ENCODE measurements at places on chromosomes 1 and 21. TPM values are rescaled to one million over a fixed set of nuclear protein-coding genes. Genes with fewer than 3 reads are reported as not detected.

DNA sequence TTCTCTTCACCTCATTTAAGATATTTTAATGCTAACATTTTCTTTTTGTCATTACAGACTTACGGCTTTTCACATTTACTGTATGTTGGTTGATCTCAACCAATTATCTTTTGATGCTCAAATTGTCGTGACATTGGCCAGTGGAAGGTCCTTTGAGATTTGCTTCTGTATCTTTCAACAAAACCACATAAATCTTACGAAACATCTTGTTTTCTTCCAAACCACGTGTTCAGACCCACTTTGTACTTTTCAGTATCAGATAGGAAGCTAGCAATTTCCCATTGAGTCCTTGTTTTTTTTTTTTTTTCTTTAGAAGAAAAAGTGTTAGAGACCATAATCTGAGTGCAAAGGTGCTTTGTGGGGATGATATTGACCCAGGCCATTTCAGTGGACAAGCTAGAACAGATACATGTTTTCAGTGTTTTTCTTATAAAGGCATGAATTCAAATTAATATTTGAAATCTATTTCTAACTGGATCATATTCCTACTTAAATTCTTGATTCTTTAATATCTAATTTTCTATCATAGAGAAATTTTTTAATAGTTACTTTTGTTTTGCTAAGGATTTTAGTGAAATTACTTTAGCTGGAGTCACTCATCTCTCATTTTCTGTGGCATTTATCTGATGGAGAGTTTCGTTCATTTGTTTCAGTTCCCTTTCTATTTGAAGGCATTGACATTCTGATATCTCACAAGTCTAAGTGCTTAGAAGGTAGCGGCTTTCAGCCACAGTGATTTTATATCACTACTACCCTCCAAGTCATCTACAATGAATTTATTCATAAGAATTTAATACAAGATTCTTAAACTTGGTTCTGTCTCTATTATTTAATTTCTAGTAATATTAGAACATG, 26.7 kb downstream of the ATG4C start:
- no peak for DNase-seq

- peak; percentile 87 for DNase-seq
Observed at GRCh38 chr1:161946071-161946987, 77.3 kb downstream of the OLFML2B start.

- no peak for DNase-seq
Observed at GRCh38 chr1:159902541-159902940, 2.6 kb upstream of the CFAP45 start.

GRCh38 chr1:201309416-201309815, 26.1 kb downstream of the PKP1 start:
- DNase-seq = peak; percentile 83

DNA sequence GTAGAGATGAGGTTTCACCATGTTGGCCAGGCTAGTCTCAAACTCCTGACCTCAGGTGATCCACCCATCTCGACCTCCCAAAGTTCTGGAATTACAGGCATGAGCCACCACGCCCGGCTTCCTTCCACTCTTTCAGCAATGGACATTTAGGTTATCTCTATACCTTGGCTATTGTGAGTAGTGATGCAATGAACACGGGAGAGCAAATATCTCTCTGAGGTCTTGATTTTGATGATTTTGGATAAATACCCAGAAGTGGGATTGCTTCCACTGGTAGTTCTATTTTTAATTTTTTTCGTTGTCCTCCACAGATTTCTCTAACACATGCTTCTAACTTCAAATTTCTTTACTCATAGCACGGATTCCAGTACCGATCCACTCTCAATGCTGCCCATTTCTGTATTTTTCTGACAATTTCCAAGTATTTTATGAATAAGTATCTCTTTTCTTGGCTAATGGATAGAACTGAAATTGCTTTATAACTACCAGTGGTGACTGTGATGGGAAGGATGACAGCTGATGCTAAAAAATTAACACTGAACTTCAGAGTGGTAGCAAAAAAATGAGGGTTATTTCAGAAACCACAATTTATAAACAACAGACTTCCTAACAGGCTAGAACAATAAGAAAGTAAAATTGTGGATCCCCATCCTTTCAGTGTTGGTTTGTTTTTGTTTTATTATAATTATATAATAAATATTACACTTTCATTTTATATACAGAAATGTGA, 327.5 kb upstream of the RUNX1 start:
- DNase-seq = no peak

GRCh38 chr21:19830446-19830845, 1167.8 kb upstream of the NCAM2 start:
- DNase-seq = no peak

GRCh38 chr1:203702130-203702577, 62.8 kb upstream of the LAX1 start:
- peak; percentile 73 for DNase-seq

DNA sequence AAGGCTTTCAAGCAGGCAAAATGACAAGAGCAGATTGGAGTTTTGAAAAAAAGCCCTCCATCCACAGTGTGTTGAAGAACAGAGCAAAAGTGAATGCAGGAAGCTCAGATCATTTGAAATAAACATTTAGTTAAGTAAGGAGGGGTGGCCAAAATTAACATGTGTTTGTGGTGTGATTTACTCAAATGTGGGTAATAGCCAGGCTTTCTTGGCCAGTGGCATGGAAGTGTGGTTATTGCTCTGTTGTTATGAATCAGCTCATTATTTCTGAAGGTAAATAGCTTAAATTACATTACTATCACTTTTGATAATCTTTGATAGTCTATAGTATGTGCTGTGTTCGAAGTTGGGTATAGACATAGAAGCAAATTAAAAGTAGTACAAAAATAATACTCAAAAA, 485.9 kb downstream of the LMO4 start:
- no peak for DNase-seq

DNA sequence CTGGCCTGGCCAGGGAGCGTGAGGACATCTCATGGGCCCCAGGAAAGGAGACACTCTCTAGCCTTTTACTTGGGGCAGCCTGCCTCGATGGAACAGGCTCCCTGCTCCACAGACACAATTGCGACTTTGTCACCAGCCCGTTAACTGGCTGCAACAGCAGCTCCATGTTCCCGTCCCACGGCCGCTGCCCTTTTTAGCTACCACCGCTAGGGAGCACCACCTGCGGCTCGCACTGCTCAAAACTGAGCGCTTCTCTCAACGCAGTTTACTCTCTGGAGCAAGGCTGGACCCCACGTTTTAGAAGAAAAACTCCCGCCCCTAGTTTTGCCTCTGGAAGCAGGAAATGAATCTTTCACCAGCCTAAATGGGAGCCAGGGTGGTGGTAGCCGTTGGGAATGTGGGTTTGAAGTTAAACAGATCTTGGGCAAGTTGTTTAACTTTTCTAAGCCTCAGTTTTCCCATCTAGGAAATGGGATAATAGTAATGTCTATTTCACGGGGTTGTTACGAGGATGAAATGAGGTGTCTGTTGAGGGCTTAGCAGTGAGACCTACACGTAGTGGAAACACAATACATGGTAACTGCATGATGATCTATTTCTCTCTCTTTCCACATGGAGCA, 3.5 kb upstream of the LRRC38 start:
- no peak for DNase-seq

- DNase-seq = peak; percentile 43
Observed at GRCh38 chr1:31593770-31594632, 17.7 kb downstream of the TINAGL1 start.

DNA sequence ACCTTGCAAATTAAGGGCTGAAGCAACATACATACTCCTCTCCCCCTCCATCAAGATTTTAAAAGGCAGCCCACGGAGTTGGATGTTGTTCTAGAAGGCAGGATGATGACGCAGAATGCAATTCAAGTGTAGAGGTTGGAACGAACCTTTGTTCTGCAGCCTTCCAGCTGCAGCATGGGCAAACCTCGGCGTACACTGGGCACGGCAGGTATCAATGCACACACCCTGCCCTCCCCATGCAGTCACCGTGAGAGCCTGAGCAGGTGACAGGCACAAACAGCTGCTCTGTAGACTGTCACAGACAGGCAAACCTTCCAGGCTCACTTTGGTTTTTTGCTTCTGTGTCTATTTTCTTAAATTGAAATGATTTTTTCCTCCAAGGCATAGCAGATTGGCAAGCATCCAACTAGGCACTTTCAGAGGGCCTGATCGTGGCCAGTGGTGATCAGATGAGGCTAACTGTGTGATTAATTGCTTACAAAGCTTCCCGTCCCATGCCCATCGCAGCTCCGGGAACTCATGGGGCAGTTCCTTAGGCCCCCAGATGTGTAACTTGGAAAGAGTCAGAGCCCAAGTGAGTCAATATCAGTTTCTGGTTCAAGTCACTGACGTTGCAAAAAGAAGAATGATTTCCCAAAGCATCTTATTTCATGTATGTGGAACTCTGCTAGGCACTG, 82.3 kb downstream of the ITPKB start:
- peak; percentile 89 for DNase-seq

DNA sequence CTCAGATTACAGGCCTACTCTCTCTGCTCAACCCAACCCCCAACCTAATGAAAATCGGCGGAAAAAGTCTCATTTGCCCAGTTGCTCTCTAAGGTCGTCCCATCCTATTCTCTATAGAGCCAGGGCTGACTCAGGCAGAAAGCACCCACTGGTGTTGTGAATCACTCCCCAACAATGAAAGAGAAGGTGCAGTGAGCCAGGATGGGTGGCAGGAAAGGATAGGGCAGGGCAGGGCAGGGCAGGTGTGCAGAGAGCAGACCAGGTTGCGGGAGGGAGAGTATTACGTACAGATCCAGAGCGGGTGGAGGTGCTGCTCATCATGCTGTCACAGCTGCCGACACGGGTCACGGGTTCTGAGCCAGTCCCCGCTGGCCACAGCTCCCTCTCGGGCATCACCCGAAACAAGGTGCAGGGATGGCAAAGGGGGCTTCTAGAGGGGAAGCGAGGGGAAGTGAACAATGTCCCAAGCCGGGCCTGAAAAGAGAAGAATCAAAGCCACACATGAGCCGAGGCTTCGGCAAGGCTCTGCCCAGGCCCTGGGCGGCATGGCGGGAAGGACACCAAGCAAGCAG, 5.3 kb downstream of the C1orf116 start:
- no peak for DNase-seq

GRCh38 chr21:41653243-41653953, 113.5 kb downstream of the RIPK4 start:
- no peak for DNase-seq

- DNase-seq = peak; percentile 64
Observed at GRCh38 chr21:42737951-42738590, 84.7 kb downstream of the PDE9A start.

GRCh38 chr1:78355656-78356055, 135.1 kb upstream of the PTGFR start:
- DNase-seq = peak; percentile 7

DNA sequence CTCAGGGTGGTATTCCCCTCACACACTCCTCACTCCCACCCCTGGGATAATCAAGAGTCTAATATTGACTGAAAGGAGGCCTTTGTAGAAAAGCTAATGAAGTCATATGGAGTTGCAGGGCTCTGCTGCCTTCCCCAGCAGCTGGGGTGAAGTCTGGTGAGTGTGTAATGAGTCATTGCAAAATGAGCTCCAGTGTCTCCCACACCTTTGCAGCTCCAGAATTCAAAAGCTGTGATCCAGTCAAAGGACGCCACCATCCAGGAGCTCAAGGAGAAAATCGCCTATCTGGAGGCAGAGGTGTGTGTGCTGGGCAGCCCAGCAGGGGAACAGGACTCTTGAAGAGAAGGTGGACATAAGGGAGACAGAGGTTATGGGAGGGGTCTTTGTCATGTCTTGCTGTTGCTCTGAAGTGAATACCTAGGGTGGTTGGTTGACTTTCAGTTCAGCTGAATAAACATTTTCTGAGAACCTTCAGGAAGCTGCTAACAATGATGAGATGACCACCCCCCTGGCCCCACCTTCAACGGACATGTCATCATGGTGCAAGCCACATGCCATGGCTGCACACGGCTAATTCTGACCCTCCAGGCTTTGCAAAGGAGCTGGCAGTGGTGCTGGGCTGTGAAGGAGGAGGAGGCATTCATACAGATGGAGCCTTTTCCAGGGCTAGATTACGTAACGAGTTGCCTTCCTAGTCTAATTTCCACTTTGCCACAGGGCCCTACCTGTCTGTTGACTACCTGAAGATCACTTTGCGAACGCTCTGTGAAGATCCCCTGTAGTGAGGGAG, 32.2 kb upstream of the SNX27 start:
- no peak for DNase-seq

- no peak for DNase-seq
Observed at GRCh38 chr1:59672851-59673572, 141.7 kb upstream of the HOOK1 start.

DNA sequence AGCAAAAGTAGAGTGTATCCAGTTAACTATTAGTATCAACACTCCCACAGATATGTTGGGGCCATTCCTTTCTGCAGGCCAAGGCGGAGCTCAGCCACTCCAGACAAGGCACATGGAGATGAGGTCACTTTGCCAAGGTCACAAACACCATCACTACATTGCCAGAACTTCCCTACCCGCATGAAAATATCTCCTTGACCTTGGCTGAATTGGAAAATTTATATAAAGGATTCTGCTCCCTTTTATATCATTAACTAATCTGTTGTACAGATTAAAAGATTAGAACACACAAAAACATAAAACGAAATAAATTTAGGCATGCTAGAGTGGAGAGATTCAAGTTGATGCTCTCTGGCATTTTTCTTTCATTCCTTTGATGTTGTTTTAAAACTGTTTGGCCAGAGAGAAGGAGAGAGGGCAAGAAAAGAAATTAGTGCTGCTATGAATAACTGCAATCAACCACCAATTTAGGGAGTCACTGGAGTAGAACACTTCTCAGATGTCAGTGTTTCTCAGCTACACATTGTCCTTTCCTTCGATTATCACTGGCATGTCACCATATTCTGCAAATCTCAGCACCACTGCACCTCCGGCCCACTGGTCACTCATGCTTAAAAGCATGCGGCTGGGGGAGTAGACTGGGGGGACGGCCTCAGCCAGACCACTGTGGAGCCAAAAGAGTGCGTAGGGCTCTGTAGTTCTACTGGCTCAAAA, 78.7 kb upstream of the ATP1B1 start:
- DNase-seq = no peak

DNA sequence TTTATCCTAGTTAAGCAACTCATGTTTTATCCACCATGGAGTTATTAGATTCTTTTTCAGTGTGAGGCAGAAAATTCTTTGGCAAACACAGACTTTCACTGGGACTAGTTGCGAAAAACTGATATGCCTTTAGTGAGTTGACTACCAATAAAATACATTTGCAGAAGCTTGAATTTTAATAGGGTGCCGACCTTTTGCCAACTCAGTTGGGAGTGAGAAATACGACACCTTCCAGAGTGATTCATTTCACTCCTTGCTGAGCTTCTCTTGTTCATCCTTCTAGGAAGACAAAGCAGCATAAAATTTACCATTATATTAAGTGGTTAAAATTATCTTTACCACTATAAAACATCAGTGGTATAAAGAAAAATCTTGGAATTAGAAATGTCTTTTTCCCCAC, 1.2 kb upstream of the KRTAP23-1 start:
- DNase-seq = peak; percentile 30

The ADGRB2 gene
- total RNA-seq = 12.5 TPM

The REN gene
- not detected for total RNA-seq

The FCGR2B gene
- total RNA-seq = 0.22 TPM

The SNRPE gene
- 137 TPM for total RNA-seq

The FCAMR gene
- total RNA-seq = not detected

The NPHS2 gene
- not detected for total RNA-seq

The SLC45A3 gene
- 2.3 TPM for total RNA-seq

The OR14A16 gene
- not detected for total RNA-seq

The TIE1 gene
- total RNA-seq = 32.7 TPM

The KRTAP21-2 gene
- not detected for total RNA-seq

The HSD11B1 gene
- total RNA-seq = 0.18 TPM

The SYDE2 gene
- total RNA-seq = 8.3 TPM

All from muscle of leg (tissue), 16 donors.